ENCODE measurements at places on chromosomes 16 and 17.
A peak's percentile ranks its signal among the peaks of the same experiment; 100 is the strongest.

DNA sequence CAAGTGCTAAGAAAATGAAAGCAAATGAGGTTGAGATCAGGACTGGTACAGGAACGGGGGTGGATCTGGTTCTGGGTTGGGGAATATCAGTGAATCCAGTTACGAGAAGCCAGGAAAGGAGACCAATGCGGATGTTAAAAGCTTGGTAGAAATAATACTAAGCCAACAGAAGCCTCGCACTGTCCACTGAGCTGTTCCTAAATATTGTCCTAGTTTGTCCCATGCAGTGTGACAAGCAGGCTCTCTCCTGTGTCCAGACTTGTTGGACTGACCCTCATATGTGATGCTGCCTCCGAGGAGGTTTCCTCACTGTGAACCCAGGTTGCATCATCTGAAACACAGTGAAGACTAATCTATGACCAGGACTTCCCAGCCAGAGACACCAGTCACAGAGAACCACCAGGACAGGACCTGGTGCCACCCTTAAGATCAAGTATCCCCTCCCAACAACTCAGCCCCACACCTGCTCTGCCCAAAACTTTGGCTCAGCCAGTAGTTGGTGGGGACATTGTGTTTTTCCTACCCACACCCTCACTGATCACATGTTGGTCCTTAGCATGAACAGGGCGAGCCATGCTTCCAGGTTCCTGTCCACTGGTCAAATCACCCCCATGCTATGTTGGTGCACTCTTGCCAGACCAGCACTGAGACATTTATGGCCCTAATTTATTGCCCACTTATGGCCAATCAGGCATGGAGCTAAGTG, 32.7 kb upstream of the SCNN1B start:
- no peak for DNase-seq

- no peak for DNase-seq
Measured at GRCh38 chr16:88739977-88740726, 33.8 kb downstream of the CTU2 start.

DNA sequence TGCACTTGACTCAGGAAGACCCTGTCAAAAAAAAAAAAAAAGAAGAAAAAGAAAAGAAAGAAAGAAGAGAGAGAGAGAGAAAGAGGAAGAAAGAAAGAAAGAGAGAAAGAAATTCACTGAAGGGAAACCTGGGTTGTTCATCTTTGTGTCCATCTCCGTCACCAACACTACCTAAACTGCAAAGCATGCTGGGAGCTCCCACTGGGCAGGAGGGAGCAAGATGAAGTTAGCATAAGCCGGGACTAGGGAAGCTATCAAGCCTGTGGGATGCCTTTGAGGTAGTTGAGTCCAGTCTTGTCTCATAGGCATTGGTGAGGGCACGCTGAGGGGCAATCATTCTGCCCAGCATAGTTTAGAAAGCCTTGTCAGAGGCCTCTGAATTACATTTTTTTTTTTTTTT, 7.6 kb upstream of the CBFB start:
- DNase-seq = no peak

DNA sequence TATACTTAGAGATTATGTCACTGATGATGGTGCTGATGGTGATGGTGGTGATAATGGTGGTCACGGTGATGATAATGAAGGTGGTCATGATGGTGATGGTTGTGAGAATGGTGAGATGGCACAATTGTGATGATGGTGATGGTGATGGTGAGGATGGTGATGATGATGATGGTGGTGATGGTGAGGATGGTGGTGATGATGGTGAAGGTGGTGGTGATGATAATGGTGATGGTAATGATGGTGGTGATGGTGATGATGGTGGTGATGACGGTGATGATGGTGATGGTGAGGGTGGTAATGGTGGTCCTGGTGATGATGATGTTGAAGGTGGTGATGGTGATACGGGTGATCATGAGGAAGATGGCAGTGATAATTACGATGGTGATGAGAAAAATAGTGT, 5.5 kb upstream of the CDT1 start:
- no peak for DNase-seq

- DNase-seq = no peak
Measured at GRCh38 chr17:4724650-4725049, 6.6 kb upstream of the MED11 start.

- no peak for DNase-seq
Measured at GRCh38 chr17:67125924-67126323, 81.6 kb downstream of the CACNG1 start.

DNA sequence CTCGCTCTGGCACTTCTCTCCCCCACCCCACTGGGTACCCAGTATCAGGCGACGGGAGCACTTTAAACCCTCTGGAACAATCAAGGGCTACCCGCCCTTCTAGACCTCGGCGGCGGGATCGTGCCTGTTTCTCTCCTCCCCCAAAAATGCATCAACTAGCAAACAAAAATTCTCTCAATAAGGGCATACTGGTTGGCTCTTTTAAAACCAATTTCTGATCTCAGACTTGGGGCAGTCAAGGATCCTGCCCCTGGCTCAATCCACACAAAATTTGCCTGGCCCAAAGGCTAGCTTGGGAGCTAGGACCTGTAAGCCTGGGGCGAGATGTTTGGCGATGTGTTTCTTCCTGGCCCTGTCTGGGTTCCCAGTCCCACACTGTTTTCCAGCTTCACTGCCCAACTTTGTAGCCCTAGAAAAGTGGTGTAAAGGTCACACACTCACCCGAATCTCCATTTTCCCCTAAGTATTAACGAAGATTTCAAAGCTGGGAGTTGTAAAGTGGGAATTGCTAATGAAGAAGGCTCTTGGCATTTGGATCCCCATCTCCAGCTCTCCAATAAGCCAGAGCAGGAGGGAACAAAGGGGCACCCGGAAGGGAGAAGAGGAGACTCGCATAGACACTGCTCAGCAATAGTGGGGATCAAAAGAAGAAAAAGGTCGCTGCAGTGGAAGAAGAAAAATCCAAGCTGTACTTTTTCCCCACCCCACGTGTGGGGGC, 14.4 kb upstream of the HOXB2 start:
- no peak for DNase-seq

DNA sequence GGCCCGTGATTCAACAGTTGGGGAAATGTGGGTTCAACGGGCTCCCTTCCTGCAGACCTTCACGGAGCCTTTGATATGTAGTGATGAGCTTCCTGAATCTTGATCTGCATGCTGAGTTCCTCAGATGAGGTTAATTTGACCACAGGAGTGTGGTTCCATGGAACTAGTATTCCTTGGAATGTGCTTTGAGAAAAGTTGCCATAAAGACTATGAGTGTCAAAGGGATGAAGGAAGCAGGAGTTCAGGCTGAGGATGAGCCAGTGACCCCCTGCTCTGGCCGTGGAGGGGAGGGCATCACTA, 229.2 kb downstream of the MSI2 start:
- DNase-seq = no peak

DNA sequence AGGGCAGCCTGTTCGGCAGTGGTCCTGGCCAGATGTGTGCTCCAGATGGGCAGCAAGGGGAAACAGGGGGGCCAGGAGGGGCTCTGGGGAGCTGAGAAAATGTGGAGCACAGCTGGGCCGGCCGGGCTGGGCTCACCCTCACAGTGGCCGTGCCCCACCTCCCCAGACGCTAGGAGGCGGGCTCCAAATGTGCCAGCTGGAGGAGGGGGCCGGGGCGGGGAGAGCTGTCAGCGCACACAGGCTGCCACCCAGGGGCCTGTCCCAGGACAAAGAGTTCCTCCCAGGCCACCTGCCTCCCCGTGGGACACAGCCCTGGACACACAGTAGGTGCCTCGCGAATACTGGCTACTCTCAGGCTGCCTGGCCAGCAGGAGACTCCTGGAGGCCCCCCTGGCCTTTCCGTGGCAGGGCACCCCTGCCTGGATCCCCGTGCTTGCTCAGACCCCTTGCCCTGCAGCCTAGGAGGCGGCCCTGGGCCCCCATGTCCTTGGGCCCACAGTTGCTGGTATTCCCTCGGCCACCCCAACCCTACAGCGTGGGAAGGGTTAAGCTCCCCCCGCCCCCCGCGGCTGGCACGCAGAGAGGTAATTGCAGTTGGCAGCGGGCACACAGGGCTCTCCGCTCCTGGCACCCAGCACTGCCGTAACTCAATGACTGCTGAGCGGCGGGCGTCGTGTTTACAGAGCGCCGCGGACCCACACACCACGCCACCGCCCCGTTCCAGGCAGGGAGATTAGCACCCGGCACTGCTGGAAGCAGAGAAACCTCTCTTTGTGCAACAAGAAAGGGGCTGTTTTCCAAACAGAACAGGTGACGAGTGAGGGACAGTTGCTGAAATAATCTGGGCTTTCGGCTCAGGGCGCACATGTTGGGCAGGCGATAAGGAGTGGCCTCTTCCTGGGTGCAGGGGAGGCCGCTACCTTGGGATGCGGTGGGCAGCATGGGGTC, 32.2 kb downstream of the BAHCC1 start:
- DNase-seq = peak; percentile 84
